ENCODE measurements at places on chromosomes 7 and 10.

DNA sequence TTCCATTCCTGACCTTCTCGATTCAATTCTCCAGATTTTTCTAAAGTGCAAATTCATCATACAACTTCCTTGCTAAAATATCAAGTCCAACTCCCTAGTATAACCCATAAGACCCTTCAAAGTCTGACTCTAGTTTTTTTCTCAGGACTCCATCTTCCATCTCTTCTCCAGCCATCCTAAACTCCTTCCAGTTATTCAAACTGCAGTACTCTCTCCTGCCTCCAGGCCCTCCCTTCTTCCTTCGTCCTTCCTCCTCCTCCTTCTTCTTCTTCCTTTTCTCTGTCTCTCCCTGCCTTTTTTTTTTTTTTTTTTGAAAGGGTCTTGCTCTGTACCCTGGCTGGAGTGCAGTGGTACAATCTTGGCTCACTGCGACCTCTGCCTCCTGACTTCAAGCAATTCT is 111.9 kb downstream of the RELN start:
- no peak for DNase-seq

- no peak for DNase-seq
Observed at GRCh38 chr7:123096976-123097375, 101.5 kb upstream of the TAS2R16 start.

DNA sequence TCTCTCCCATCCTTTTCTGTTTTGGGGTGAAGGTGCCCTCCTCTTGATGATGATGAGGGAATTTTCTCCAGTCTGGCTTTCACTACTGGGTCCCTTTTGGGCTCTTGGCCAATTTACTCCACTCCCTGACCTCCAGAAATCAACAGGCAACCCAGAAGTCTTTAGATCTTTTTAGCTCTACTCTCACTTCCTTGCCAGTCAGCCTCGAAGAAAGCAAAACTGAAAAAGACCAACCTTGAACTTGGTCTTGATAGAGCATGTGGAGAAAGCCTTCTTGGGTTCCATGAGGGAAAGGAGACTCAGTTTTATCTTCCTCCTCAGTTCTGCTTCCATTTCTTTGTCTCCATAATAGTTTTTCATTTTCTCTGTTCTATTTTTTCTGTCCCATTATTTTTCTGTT is 91.4 kb upstream of the NPVF start:
- no peak for DNase-seq

DNA sequence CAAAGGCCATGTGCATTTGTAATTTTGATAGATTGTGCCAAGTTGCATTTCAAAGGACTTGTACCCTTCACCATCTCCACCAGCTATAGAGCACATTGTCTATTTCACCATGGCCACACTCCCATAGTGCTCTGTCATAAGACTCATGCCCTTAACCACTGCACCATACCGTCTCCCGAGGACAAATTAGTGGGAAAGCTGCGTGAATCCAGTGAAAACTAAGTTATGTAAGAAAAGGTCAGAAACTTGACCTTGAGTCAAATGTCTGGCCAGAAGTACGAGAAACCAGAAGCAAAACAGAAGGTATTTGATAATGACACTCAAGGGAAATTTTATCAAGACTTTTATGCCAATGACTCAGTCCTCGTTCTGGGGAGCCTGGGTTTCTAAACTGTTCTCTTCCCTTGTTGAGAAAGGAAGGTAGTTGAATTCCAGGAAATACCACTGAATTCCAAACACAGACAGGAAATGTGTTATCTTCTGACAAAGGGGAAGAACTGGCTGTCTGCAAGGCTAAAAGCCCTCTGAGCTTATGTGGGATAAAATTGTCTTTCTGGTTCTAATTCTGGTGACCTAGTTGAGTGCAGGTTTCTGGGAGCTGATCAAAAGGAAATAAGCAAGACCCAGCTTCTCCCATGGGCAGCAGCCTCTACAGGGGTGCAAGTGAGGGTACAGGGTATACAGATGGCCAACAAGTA is 49.7 kb downstream of the CDK1 start:
- DNase-seq = no peak

GRCh38 chr7:70178787-70179186 is 580.5 kb downstream of the AUTS2 start:
- no peak for DNase-seq

DNA sequence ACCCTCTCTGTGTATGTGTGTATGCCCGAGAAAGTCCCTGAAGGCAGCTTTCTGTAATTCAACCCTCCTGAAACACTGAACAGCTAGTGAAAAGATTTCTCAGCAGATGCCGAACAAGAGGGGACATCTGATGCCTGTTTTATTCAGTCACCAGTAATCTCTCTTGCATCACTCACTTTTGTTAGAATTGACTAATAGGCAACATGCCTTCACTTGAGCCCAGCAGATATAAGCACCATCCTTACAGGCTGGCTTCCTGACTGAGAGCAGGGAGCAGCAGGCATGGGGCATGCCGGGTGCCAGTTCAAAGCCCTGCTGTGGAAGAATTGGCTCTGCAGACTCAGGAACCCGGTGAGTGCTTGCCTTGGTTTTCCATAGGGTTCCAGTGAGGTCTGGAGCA is at the start of gene ABCA13:
Gene ABCA13, plus strand, starts transcription at position 257 of the 400 bp plus-strand sequence. Its CDS starts 26 bp downstream, at position 283.
- no peak for DNase-seq

GRCh38 chr10:49254556-49255318 is 44.2 kb upstream of the C10orf71 start:
- no peak for DNase-seq

- no peak for DNase-seq
Observed at GRCh38 chr7:139721417-139721816, 56.4 kb downstream of the HIPK2 start.

DNA sequence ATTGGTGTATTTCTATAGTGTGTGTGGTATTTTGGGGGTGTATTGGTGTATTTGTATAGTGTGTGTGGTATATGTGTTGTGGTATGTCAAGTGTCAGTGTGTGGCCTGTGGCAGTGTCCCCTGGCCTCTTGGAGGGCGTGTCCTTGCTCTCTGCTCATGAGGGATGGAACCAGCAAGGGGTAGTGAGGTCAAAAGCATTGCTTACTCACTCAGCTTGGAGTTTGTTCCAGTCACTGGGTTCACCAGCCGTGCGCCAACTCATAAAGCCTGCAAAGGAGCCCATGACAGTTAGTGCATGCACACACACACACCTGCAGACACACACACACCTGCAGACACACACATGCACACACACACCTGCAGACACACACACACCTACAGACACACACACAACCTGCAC is 4.3 kb upstream of the TRPV6 start:
- DNase-seq = no peak

DNA sequence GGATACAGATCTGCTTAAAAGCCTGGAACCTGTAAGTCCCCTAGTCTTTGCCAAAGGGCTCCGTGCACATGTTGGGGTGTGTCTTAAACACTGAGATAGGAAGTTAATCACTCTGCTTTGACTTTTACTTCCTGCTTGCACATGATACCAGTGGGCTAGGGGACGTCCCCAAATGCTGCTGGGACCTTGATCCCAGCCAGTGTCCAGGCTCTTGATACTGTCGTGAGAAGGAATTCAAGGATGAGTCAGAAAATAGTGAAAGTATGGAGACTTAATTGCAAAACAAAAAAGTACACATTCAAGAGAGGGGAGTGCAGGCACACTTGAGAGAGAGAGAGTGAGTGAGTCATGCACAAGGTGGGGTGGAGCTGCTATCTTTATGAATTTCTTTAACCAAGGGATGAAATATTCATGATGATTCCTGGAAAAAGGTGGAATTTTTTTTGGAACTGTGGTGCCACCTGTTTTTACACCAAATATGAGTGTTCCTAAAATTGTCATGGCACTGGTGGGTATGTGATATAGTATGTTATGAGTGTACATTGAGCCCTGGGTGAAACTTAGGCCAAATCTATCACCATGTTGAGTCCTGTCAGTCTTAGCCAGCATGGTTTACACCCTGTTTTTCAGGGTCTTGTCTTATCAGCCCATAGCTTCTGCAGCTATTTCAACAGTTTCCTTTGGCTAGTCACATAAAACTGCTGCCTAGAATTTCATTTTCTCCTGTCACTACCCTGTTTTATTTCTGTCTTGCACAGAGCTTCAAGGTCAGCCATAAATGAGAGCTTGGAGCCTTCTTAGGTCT is 88.3 kb upstream of the CYP26C1 start:
- no peak for DNase-seq

GRCh38 chr7:93717217-93717900 is 142.8 kb upstream of the CALCR start:
- DNase-seq = no peak

- no peak for DNase-seq
Observed at GRCh38 chr10:79425074-79425532, 20.3 kb downstream of the ZCCHC24 start.

GRCh38 chr10:117615649-117616048 is 73.1 kb downstream of the EMX2 start:
- peak; percentile 67 for DNase-seq

DNA sequence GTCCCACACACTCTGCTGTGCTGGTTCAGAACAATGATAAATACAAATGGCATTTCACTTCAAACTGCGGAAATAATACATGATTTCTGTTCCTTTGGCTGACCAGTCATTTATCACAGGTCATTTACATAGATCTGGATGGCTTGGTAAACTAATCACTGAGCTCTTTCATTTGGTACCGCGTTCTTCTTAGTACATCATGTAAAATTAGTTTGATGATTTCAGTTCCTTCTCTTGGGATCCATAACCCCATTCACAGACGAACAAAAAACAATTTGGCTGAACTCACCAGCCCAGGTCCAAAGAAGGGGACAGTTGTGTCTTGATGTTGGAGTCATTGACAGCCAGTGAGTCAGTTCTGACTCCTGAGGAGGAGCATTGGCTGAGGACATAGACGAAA is 689.8 kb downstream of the INHBA start:
- no peak for DNase-seq

DNA sequence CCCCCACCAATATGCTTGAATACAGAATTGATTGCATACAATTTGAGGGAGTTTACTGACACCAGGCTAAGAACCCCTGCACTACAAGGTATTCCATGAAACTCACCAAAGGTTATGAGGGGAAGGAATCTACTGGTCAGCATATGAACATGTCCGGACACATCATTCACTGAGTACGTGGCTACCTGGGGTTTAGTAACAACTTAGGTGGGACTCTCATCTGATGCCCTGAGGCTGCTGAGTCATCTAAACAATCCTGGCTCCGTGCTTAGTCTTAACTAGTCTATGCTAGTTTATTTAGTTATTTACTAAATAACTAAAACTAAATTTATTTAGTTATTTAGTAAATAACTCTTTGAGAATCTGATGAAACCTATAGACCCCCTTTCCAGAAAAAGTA is 11.3 kb downstream of the PI4K2A start:
- no peak for DNase-seq

DNA sequence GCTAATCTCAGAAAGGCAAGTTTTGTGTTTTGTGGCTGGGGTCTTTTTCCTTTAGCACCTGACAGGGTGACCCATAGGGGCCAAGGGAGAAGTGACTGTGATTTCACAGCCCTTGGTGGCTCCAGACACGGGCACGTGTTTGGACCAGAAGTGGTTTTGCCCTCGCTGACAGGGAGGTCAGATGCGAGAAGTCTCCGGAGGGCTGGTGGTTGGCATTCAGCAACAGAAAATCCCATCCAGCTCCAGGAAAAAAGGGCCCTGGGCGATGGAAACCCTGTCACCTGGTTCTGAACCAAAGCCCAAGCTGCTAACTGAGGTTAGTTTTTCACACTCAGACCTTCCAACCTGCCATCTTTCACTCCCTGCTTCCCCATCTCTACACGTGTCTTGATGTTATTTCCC is 272.9 kb downstream of the TRIL start:
- no peak for DNase-seq

GRCh38 chr10:128096486-128097199 is 29.6 kb downstream of the MKI67 start:
- DNase-seq = no peak

- no peak for DNase-seq
Observed at GRCh38 chr10:85666102-85666501, 700.5 kb downstream of the GRID1 start.

- no peak for DNase-seq
Observed at GRCh38 chr10:85608706-85609105, 757.9 kb downstream of the GRID1 start.

GRCh38 chr10:63722537-63722936 is 201.3 kb downstream of the REEP3 start:
- DNase-seq = no peak

DNA sequence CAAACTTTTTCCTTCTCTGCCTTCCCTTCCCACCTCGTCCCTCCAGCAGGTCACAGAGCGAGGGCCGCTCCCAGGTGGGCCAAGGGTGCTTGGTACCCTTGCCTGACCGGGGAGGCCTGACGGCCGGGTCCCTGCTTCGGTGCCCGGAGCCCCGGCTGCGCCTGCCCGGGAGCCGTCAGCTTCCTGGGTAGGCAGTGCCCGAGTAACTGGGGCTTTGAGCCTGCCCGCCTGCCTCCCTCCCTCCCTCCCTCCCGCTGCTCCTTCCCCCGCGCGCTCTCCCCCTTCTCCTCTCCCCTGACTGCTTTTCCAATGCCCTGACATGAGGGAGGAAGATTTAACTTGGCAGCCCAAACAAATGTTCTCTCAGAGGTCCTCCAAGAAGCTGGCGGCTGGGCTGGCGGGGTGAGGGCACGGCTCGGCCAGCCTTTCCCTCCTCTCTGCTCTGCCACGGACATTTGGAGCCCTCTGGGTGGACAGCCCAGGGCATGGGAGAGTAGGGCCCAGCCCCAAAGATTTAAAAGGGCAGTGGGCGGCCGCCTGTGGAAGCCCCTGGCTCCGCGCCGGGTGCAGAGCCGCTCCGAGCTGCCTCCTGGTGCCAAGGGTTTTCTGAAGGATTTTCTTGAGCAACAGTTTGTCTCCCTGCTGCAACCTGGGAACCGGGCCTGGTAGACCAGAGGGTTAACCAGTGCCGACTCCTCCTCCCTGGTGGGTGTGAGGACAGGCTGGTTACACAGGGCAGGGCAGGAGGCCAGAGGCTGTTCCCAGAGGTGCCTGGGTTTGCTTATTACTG is 2.0 kb downstream of the ZMIZ1 start:
- DNase-seq = peak; percentile 41

DNA sequence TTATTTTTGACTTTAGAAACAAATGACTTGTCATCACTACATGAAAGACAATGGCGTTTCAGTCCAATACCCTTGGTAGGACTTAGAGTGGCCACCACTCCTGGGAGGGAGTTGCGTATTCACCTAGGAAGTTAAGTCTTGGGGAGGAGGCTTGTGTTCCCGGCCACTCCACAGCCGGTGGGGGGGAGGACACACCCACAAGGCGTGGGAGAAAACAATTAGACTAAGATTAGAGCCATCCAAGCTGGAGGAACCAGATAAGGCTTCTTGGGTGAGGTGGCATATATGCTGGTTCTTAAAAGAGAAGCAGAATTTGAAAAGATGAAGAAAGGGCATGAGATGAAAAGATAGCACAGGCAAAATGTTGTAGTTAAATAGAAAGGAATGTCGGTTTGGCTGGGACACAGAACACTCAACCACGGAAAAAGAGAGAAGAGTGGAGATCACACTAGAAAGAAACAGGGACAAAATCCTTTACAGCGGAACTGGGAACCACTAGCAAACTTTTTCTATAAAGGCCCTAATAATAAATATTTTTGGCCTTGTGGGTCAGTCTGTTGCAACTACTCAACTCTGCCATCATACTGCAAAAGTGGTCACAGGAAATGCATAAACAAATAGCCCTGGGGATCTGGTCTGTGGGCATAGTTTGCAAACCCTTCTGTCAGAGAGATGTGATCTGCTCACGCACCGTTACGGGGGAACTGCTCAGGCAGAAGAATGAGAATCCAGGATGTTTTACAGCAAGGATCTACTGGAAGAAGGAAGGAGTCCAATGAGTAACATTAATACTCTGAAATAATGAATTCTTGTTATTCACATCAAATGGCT is 651.8 kb downstream of the PARD3 start:
- no peak for DNase-seq

- no peak for DNase-seq
Observed at GRCh38 chr10:113226399-113226798, 276.4 kb downstream of the TCF7L2 start.
